AG04449 (cell line): ENCODE measurements at places on chromosomes 3 and 15.

- DNase-seq = no peak
These were observed 293.8 kb upstream of the WNT5A start for GRCh38 chr3:55780913-55781312.

DNA sequence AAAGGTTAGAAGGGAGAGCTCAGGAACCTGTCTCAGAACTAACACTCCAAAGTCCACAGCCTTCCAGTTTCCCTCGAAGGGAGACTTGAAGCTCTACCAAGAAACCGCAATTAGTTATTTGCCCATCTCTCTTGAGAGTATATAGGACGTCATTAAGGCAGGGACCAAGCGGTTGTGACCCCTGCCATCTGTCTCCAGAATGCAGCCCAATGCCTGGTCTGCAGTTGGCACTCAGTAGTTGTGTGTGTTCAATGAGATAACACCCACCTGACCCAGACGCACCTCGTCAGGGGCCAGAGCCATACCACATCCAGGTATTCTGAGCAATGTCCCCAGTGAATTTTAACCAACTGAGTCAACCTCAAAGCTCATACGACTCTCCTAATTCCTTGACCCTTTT lies 251.0 kb downstream of the VPS13C start:
- no peak for DNase-seq

GRCh38 chr15:60903211-60903610 lies 325.9 kb downstream of the RORA start:
- no peak for DNase-seq

- DNase-seq = peak; percentile 36
These were observed at the start of gene CDHR4 for GRCh38 chr3:49799761-49800160. Gene CDHR4 (minus strand): TSS chr3:49799873. CDS start chr3:49799812, 61 bp downstream.

DNA sequence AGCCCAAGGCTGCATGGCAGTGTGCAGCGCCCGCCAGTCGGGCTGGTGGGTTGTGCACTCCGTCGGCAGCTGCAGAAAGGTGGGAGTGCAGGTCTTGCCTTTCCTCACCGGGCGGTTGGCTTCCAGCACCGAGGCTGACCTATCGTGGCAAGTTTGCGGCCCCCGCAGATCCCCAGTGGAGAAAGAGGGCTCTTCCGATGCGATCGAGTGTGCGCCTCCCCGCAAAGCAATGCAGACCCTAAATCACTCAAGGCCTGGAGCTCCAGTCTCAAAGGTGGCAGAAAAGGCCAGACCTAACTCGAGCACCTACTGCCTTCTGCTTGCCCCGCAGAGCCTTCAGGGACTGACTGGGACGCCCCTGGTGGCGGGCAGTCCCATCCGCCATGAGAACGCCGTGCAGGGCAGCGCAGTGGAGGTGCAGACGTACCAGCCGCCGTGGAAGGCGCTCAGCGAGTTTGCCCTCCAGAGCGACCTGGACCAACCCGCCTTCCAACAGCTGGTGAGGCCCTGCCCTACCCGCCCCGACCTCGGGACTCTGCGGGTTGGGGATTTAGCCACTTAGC lies 4.3 kb downstream of the ISL2 start:
- DNase-seq = no peak

DNA sequence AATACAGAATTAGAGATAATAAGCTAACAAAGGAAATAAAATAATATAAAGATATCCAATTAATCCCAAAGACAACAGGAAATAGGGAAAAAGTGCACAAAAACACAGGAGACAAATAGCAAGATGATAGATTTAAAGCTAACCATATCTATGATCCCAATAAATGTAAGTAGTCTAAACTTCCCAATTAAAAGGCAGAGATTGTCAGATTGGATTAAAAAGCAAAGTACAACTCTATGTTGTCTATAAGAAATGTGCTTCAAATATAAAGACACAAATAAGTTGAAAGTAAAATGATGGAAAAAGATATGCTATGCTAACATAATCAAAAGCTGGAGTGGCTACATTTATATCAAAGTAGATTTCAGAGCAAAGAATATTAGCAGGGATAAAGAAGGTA lies 133.1 kb upstream of the ATP2B2 start:
- no peak for DNase-seq

DNA sequence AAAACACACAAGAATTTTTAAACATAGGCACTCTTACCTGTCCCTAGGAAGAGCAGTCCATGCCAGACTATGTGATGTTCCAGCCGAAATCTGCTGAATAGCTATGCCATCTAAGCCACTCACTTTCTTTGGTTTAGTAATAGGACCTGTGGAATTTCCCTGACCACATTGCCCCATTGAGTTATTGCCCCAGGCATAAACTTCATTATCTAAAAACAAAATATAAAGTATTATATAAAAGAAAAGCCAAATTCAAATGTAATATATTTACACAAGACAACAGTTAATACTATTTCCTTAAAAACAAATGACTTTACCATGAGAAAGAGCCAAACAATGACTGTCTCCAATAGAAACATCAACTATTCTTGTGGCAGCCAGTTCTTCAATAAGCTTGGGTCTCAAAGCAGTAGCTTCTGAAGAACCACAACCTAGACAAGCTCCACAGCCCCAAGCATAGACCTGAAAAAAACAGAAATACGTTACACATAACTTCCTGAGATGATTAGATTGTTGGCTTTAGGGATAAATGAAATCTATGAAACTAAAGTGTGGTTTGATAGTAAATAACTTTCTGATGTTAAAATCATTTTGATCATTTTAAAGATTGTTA lies 84.3 kb downstream of the HERC1 start:
- no peak for DNase-seq

- DNase-seq = no peak
These were observed 266.9 kb upstream of the IGF1R start for GRCh38 chr15:98381446-98381845.

GRCh38 chr15:35376707-35377106 lies 169.3 kb downstream of the DPH6 start:
- DNase-seq = no peak

GRCh38 chr3:31196881-31197364 lies 302.5 kb upstream of the GADL1 start:
- peak; percentile 89 for DNase-seq

- DNase-seq = no peak
These were observed 223.3 kb downstream of the P3H2 start for GRCh38 chr3:189897406-189897805.

GRCh38 chr3:27792869-27793268 lies 70.7 kb upstream of the EOMES start:
- DNase-seq = no peak

DNA sequence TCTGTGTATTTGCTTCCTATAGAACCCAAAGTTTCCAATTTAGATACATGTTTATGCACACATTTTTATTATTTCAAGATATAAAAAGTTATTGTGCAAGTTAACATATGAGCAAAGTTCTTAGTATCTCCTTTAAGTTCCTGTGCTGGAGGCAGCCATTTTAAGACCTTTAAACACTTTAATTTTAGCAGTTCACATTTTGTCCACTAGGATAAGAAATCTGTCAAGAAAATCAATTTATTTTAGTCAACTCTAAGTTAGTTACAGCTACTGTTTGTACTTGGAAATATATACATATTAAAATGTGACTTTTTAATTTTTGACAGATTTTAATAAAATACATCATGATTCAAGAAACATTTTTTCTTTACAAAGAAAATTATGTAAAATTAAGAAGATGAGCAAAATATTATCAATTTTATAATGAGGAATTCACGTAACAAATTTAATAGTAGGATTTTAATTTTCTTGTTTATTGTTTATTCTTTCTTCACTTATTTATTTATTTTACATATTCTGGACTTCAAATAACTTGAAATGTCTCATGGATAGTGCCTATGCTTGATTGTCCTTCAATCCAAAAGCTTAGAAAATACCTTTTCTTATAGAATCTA lies 402.6 kb upstream of the GBE1 start:
- no peak for DNase-seq

DNA sequence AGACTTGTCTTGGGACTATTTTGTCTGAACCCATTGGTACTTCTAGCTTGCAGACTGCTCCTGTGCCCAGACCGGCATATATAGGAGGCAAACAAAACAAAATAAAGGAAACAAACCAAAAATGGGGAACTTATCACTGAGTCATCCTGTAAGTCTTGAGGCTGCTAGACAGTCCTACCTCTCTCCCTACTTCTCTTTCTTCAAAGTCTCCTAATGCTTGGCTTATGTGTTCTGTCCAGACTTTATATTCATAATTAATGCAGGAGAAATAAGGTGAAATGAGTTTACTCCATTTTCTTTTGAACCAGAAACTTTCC lies 266.2 kb downstream of the ZNF385D start:
- DNase-seq = no peak

GRCh38 chr15:70160803-70161565 lies 63.3 kb upstream of the TLE3 start:
- no peak for DNase-seq

GRCh38 chr3:50248387-50248786 lies 12.4 kb downstream of the GNAI2 start:
- DNase-seq = no peak

DNA sequence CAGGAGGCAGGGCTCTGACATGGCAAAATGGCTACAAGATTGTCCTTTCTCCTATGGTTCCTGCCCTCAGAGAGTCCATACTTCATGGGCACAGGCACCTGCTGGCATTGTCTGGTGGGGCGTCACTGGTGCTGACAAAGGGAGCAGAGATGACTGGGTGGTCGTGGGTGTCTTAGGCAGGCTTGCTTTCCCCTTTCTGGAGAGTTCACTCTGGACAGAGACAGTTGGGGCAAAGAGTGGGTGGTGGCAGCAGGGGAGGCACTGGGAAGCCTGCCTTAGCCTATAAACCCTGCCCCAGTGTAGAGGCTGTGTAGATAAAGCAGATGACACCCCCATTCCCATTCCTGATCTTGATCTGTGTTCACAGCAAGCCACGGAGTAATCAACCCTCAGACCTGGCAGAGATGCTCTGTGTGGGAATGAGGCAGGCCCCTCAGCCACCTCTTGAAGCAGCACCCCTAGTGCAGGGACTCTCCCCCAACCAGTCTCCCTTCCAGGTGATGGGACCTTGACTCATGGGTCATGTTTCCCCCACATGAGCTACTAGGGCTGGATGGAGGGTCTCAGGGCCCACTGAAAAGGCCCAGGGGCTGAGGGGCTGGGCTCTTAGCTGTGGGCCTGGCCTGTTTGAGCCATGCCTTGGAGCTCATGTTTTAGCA lies 20.7 kb upstream of the DOCK3 start:
- DNase-seq = no peak

- no peak for DNase-seq
These were observed 77.3 kb downstream of the APBA2 start for GRCh38 chr15:28962851-28963710.

DNA sequence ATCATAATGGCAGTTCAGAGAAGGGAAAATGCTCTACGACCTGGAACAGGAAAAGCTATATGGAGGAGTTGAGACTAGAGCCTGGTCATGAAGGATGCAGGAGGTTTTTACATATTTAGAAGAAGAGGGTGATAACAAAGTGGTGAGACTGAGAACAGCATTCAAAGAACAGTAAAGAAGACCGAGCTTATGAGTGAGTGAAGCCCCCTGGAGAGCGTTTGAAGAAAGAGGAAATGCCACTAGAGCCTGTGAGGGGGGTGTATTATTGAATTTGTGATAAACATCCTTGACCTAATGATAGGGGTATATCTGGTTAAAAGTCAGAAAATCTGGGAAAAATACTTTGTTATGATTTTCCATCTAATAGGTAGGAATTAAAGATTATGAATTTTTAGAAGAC lies 4.2 kb downstream of the PARP9 start:
- DNase-seq = no peak

DNA sequence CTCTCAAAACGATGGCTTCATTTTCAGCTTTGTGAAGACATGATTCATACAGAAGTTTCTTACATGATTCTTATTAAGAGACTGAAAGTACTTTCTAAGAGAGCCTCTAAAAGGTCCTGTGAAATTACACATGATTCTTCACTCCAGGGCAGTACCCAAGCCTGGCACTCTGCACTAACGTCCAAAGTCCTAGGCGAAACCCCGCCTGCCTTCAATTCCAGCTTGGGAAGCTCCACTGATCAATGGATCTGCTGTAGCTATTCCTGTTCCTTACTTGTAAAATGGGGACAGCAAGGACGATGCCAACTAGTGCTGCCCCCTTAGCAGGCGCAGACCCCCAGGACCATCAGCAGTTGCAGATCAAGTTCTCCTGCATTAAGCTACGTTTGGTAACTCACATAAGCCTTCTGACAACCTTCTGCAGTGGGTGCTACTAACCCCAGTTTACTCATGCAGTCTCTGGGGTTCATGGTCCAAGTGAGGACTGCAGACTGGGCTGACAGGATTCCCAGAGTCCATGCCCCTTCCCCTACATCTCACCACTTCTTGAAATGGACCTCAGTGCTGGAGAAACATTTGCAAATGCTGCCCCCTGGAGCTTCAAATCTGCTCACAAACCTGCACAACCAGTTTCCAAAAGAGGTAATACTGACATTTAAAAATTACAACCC lies 10.6 kb downstream of the CHCHD4 start:
- no peak for DNase-seq

DNA sequence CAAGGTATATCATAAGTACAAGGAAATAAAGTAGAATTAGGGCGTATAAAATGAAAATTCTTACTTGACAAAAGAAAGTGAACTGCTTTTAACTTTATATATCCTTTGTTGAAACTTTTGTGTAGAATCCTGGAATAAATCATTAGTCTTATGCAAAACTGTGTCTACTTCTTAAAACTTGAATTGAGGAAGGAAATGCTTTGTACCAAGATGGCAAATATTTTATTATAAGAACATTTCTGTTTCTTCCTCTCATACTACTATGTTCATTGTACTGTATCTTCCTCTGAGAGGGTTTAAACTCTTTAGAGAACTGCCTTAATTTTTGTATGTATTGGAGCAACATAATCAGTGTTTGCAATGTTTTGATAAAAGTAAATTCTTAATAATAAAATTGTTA lies 42.0 kb downstream of the RASA2 start:
- no peak for DNase-seq

GRCh38 chr3:9396632-9397331 lies 633 bp upstream of the SETD5 start:
- peak; percentile 99 for DNase-seq

GRCh38 chr3:113231391-113231790 lies 20.0 kb downstream of the BOC start:
- DNase-seq = no peak

GRCh38 chr3:43389388-43390254 lies 103.3 kb downstream of the SNRK start:
- no peak for DNase-seq

DNA sequence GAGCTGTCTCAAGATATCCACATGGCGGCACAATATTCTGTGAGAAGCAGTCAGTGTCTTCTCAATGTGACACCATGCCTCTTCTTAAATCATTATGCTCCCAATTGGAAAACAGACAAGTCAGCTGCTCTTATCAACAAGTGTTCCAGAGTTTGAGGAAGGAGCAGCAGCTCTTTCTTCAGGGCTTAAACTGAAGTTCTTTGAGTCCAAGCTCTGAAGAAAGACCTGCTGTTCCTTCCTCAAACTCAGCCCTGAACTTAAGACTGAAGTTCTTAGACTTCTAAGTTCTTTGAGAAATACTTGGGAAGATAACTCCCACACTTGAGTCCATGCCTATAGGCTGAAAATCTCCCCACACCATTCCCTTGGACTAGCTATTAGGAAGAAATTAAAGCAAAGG lies 43.4 kb downstream of the NPTN start:
- no peak for DNase-seq
